ENCODE measurements at places on chromosomes 11 and 22.

DNA sequence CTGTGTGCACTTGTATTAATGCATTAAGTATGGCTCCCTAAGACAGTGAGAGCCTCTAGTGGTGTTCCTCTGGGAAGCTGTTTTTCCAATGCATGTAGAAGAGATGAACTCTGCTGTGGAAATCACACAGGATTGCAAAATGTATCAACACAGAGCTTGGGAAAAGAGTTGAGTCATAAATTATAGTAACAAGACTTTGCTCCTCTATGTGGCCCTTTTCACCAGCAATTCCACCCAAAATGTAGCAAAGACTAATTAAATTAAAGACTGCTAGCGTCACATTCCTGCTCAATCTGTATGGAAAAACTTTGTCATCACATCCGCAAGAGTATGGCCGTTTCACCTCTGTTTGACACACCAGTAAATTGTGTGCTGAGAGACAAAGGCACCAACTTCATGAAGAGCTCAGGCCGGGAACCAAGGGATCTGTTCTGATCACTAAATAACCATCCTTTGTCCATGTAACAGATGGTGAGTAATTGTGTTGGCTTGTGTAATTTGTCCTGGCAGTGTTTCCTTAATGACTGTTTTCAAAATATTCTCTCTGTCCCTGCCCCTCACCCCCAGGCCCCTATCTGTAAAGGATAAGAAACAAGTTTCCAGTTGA lies 209.2 kb upstream of the SORL1-AS1 start:
- no peak for DNase-seq

GRCh38 chr11:31558001-31558400 lies 48.4 kb downstream of the ELP4 start:
- DNase-seq, result no peak

- DNase-seq, result no peak
Measured at GRCh38 chr11:122440811-122441665, 214.5 kb upstream of the UBASH3B start.

GRCh38 chr11:19826606-19827005 lies 114.0 kb downstream of the NAV2 start:
- DNase-seq, result no peak

Data from GOT3 (cell line).